ENCODE measurements at places on chromosomes 13 and 19.

GRCh38 chr19:18194181-18194530 lies 1.1 kb downstream of the MPV17L2 start:
- no peak for DNase-seq

DNA sequence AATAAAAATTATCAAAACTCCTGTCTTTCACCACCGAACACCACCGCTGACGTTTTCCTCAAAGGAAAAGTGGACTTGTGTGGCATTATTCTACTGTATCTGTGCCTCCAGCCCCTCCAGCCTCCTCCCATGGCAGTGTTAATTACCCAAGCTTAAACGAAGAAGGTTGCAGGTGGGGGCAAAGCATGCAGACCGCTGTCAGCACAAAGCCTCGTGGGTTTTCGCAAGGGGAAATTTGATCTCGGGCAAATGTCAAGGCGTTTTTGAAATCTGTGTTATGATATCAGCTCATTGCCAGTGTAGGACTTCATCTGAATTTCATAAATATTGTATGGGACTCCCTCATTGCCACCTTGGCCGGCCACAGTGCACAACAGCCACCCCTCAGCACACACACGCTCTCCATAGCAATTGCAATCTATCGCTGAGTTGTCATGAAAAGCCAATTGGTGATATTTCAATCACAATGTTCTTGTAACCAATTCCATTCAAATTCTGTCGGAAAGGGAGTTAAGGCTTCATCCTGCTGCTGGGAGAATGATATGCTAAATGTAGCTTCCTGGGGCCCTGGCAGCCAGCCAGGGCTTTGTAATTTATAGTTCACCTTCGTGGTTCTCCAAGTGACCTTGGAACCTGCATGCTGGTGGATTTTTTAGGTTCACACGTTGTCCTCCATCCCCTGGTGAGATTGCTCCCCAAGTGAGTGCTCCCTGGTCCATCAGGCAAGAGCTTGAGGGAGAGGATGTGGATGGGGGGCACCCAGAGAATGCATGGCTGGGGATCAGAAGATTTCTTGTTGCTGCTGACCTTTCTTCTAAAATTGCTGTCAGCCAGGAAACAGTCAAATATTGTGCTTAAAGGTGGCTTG lies 16.6 kb downstream of the CHST8 start:
- DNase-seq, result no peak

GRCh38 chr13:88937384-88937783 lies 1266.2 kb downstream of the SLITRK5 start:
- no peak for DNase-seq

DNA sequence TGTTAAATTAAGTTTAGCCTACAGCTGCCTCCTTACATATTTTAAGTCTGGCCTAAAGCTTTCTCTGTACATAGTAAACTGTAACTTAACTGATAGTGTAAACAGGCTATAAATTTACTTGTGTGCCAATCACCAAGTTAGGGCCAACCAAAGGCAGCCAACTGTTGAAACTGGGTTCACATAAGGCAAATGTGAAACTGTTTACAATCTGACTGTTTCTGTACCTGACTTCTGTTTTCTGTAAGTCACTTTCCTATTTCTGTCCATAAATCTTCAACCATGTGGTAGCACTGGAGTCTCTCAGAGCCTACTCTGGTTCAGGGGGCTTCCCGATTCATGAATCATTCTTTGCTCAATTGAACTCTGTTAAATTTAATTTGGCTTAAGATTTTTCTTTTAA lies 103.1 kb downstream of the RAP2A start:
- DNase-seq, result no peak

DNA sequence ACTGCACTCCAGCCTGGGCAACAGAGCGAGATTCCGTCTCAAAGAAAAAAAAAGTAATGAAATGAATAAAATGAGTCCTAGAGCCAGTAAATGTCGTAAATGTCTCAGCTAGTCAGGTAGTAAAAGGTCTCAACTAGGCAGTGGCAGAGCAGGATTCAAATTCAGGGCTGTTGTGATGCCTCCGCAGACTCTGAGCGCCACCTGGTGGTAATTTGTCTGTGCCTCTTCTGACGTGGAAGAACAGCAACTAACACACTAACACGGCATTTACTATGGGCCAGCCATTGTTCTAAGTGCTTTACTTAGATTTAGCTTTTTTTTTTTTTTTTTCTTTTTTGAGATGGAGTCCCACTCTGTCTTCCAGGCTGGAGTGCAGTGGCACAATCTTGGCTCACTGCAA lies 30.2 kb downstream of the CYP2F1 start:
- DNase-seq, result no peak

DNA sequence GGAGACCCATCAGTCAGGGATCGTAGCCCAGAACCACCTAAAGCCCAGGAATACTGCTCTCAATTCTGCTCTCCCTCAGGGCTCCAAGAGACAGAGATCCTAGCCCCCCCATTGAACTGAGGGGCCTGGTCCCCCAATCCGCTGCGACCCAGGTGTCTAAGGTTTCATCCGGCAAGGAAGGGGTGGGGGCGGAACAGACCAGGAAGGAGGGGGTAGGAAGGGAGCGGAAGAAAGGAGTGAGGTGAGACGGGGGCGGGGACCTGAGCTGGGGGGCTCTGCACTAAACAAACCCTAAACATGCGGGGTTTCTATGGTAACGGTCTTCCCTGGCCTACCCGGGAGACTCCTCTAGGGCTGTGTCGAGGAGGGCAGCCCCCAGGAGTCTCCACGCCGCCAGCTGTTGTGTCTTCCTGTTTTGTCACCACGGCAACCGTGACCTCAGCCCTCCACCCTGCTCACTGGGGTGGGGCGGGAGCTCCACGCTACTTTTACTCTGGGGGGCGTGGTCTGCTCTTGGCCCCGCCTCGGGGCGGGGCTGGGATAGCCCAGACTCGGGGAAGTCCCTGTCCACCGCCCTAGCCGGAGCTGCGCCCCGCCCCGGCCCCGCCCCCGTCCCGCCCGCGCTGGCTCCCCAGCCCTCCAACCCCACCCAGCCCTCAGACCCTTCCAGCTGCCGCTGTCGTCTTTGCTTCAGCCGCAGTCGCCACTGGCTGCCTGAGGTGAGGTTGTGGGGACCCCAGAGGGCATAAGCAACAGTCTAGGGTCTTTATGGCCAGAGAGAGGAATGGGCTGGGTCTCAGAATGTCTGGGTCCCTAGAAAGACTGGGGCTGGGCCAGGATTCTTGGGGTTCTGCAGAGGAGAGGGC lies at the start of gene MYADM:
Gene MYADM (plus strand): TSS at position 659 of the 866 bp plus-strand sequence. CDS start 5,647 bp downstream, outside the sequence.
- DNase-seq, result no peak

DNA sequence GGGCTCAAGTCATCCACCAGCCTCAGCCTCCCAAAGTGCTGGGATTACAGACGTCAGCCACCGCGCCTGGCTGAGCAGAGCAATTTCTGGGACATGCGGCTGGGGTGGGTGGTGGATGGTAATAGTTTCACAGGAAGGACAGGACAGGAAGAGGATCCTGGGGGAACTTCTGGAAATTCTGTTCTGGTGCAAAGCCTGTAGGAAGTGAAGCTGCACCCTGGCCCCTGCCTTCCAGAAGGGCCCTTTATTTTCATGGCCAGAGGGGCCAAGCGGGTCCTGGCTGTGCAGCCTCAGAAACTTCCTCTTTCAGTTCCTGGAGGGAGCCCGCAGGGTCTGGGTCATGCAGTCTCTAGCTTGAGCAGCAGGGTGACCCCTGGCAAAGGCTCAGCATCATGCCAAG lies 15.7 kb downstream of the FEM1A start:
- no peak for DNase-seq

GRCh38 chr19:39745643-39746042 lies 7.8 kb upstream of the CLC start:
- DNase-seq, result no peak

DNA sequence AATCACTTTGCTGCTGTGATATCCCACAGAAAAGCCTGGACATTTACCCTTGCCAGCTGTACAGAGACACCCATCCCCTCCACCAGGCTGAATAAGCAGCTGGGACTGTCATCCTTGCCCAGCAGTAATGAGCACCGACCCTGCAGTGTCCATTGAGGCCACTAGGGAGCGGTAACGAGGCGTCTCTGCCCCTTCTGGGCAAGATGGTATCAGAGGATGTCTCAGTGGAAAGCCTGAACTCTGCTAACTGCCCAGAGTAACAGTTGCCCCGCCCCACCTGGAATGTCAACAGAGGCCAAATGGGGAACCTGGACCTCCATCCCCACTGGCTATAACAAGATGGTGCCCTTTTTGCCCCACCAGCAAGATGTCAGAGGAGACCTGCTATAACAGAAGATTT lies 22.8 kb upstream of the CEACAM20 start:
- DNase-seq, result no peak
